ENCODE measurements at places on chromosomes 2 and 18.

GRCh38 chr2:102449370-102449974 lies 23.6 kb upstream of the SLC9A4 start:
- DNase-seq: peak; percentile 69

DNA sequence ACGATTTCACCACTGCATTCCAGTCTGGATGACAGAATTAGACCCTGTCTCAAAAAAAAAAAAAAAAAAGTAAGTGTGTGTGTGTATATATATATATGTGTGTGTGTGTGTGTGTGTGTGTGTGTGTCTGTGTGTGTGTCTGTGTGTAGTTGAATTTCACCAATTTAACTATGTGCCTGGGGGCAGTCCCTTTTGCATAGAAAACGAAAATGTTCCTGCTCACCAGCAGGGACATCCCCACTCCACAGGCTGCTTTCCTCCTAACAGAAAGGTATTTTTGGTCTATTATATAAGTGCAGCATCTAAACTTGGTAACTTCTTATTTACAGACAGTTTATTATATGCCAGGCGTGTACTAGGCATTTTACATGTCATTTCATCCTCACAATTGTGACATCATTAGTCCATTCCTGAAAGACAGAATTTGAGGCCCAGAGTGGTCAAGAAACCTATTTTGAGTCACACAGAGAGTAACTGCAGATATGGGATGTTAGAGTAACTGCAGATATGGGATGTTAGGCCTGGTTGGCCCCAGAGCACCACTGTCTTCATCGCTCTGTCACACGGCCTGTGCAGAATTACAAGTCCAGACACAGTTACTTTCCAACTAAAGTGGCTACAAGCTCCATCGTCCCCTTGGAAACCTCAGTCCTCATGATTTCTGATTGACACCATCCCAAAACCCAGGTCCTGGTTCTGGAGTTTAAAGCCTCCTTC lies 9.3 kb upstream of the TTL start:
- no peak for DNase-seq

DNA sequence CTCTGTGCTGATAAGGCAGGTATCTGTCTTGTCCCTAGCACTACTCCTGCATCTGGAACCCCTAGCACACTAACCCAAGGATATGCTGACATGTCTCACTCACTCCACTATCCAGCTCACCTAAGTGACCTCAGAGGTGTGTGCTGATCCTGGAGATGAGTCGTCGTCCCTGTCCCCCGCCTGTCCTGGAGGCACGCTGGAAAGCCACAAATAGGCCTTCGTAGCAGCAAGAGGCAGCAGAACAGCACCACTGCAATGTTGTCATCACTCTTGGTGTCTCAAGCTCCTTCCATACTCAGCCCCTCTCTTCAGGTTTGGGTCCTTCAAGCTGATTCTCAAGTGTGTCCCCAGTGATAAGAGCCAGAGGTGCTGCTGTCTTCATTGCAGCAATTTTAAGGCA lies 73.0 kb upstream of the ITGA6 start:
- DNase-seq: no peak

DNA sequence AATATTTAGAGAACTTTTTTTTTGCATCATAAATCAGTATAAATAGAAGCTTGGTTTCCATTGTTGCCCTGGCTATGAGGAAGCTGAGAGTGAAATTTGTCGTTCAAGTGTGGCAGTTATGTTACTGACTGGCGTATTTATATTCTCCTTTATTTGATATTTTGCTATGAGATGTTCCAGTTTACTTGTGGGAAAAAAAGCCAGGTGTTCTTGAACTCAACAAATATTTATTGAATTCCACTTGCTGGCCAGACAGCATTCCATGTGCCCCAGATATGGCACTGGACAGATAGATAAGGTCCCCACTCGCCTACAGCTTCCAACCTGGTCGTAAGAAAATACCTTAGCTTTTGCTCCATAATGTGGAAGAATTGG lies 44.7 kb downstream of the NEDD4L start:
- no peak for DNase-seq

- DNase-seq: no peak
These were observed 110.5 kb downstream of the LYPD6B start for GRCh38 chr2:149149007-149149297.

DNA sequence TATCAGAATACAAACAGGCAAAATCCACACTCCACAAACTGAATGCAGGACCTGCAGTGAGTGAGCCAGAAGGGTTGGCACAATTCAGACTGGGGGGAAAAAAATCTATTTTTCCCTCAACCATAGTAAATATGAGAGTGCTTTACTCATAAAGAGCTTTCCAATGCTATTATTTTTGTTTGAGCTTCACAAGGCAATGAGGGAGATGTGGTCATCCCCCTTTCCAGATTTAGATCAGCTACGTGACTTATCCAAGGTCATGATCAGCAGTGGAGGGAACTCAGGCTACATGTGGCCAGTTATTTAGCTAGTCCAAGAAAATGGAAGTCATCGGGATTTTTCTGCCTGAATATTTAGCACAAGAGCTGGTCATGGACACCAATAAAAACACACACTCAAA lies 120.4 kb upstream of the KLF7 start:
- DNase-seq: no peak

GRCh38 chr2:8889978-8890377 lies 52.6 kb upstream of the KIDINS220 start:
- DNase-seq: no peak

DNA sequence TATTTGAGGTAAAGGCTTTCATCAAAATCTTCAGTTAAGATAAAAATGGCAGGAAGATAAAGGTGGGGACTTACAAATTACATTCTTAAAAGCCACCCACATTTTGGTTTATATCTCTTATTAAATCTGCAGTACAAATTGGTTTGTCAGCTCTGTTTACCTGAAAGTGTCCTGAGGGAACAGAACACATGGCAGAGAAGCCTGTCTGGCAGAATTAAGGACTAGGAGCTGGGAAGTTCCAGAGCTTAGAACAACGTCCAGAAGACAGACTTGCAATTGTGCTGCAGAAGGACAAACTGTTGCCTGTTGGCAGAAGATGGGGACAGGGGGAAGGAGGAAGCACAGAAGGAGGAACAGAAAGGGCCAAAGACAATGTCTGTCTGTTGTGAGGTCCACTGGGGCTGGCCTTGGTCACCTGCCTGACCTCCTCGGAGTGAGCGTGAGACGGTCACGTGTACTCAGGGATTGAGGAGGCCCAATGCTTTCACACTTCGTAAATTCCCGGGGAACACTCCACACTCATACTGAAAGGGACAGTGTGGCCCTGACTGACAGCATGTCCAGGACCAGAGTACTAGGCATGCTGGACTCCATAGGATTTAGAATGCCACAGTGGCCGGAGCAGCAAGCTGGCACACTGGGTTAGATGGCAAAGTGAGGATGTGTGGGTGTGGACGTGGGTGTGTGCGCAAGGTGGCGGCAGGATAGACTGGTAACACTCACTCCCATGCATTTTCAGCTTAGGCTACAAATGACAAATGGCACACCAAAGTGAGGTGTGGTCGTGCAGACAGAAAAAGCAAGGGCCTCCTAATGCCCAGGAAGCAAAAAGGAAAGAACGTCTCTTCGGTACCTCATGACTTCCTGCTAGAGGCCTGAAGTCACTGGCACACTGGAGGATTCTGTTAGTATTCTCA lies 210.9 kb upstream of the REV1 start:
- no peak for DNase-seq

- no peak for DNase-seq
These were observed 40.1 kb upstream of the GPD2 start for GRCh38 chr2:156396126-156396525.

DNA sequence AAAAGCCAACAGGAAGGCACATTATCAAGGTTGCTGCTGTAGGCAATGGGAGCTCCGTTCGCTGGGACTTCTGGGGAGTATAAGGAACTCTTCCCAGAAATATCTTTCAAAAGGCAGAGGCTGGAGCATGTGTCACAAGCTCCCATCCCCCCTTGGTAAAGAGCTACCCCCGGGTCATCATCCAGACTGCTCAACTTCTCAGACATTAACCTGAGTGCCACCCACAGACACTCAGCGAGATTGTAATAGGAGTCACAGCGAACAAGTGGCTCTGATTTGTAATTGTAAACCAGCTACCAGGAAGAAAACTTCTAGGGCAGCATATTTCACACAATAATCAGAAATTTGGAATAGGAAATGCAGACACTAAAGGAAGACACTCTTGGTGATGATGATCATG lies 290.2 kb upstream of the PARD3B start:
- peak; percentile 68 for DNase-seq

GRCh38 chr2:64214281-64215115 lies 70.3 kb upstream of the PELI1 start:
- no peak for DNase-seq

GRCh38 chr2:168207851-168208250 lies 39.5 kb downstream of the STK39 start:
- no peak for DNase-seq

GRCh38 chr18:7950380-7951136 lies 383.4 kb downstream of the PTPRM start:
- DNase-seq: no peak

DNA sequence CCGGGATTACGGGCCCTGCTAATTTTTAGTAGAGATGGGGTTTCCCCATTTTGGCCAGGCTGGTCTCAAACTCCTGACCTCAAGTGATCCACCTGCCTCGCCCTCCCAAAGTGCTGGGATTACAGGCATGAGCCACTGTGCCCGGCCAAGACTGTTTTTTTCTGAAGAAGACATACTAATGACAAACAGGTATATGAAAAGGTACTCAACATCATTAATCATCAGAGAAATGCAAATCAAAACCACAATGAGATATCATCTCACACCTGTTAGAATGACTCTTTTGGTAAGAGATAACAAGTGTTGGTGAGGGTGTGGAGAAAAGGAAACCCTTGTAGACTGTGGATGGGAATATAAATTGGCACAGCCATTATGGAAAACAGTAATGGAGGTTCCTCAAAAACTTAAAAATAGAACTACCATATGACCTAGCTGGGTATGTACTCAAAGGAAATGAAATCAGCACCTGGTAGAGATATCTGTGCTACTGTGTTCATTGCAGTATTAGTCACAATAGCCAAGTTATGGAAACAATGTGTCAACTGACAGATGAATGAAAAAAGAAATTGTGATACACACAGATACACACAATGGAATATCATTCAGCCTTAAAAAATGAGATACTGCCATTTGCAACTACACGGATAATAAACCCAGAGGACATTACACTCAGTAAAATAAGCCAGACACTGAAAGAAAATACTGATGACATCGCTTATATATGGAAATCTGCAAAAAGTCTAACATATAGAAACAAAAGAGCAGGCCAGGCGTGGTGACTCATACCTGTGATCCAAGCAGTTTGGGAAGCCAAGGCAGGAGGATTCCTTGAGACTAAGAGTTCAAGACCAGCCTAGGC lies 20.8 kb downstream of the SOS1 start:
- DNase-seq: no peak

GRCh38 chr2:219293736-219294231 lies 14.6 kb downstream of the DNAJB2 start:
- DNase-seq: no peak

DNA sequence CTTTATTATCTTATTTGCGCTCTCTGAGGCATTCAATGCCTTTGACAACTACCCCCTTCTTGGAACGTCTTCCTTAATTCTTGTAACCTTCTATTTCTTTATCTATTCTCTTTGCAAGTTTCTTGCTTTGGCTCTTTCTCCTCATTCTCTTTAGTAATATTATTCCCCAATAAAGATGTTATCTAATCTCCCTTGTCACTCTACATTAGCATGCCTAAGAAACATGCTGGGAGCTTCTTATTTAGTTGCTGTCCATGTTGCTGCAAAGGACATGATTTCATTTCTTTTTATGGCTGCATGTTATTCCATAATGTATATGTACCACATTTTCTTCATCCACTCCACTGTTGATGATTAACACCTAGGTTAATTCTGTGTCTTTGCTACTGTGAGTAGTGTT lies 113.7 kb downstream of the RDH14 start:
- DNase-seq: no peak

GRCh38 chr2:207149249-207150213 lies 16.2 kb downstream of the KLF7 start:
- no peak for DNase-seq

DNA sequence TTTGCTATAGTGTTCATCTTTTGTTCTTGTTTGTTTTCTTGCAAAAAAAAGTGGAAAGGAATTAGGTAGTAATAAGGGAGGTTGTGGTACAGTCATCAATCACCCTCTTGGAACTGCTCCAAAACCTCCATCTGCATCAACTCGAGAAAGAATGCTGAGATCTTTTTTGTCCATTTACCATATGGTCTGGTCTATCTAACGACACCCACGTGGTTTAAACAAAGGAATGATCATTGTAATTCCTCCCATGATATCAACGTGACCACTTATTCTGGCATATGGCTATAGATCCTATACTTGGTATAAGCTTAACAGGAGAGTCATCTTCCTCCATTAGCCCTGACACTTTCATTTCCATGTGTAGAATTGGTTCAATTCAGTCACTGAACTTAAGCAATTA lies 1025.3 kb upstream of the NXPH2 start:
- DNase-seq: no peak

GRCh38 chr18:10319026-10319425 lies 135.4 kb upstream of the APCDD1 start:
- DNase-seq: peak; percentile 59

DNA sequence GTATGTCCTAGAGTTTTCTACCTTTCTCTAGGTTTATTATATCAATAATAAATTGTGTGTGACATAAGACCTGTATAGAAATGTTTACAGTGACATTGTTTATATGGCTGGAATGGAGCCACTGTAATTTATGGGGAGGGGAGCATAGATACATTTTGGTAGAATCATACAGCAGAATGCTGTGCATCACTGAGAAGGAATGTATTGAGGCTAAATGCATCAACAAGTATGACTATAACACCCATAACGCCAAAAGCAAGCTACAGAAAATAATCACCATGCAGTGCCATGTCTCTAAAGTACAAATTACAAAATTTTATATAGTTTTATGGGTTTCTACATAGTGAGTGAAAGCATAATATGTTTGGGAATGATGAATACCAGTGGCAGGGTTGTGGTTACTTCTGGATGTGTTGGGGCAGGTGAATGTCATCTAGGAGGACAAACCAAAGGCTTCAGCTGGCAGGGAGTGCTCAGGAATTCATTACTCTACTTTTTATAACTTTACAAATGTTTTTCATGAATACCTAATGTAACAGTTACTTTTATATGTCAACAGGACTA lies 226.0 kb upstream of the NETO1 start:
- no peak for DNase-seq

DNA sequence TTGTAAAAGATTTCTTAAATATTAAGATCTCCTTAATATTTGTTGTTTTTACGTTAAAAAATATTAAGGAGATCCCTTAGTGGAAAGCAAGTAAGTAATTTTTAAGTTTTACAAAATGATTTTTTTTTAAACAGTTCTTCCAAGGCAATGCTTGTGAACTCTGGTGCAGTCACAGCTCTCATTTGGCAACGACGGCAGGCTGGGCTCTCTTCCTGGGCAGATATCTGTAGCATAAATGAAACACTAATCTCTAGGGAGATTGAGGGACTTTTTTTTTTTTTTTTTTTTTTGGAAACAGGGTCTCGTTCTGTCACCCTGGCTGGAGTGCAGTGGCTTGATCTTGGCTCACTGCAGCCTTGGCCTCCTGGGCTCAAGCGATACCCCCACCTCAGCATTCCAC lies 38.5 kb downstream of the GORASP2 start:
- no peak for DNase-seq

Data from suppressor macrophage (primary cell).